Muscle of back (tissue), 13 donors: ENCODE measurements at places on chromosomes 1 and 21. TPM values are rescaled to one million over a fixed set of nuclear protein-coding genes. Genes with fewer than 3 reads are reported as not detected.

DNA sequence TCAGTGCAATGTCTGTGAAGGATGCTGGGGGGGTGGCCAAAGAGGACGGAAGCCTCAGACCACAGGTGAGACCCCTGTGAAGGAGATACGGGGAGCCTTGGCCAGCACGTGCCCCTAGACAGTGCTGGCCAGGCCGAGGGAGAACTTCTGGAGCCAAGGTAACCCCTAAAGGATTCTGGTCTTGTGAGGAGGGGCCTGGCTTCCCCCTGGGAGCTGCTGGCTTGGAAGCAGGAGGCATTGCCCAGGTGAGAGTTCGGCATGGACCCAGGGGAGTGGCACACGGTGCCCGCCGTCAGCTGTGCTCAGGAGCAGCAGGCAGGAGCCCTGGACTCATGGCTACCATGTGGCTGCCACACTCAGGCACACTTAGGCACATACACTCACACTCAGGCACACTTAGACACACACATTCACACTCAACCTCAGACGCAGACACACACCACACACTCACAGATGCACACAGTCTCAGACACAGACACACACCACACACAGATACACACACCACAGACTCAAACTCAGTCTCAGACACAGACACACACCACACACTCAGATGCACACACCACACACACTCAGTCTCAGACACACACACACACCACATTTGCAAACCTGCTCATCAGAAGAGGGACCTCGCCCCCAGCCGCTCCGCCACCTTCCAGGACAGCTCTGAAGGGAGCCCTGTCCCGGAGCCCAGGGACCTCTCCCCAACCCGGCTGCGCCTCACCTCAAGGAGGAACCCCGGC is 1.1 kb upstream of the COL6A2 start:
- DNase-seq = peak; percentile 49

- no peak for DNase-seq
Measured at GRCh38 chr1:230787471-230787870, 40.3 kb downstream of the CAPN9 start.

DNA sequence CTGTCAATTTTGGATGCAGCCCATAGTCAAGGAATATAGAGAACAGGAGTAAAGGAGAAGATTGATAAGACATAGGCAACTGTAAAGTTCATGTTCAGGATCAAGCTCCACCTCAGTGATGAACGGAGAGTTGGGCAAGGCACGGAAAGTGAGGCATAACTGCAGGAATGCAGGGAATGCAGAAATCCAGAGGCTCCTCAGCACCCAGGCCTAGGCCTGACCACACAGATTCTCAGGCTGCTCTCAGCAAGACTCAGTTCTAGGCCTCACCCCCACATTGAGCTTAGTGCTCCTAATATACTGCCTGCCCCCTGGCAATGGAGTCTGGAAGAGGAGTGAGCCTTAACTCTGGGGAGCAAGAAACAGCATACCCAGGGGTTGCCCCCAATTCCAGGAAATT is 36.3 kb upstream of the S1PR1 start:
- DNase-seq = peak; percentile 83

DNA sequence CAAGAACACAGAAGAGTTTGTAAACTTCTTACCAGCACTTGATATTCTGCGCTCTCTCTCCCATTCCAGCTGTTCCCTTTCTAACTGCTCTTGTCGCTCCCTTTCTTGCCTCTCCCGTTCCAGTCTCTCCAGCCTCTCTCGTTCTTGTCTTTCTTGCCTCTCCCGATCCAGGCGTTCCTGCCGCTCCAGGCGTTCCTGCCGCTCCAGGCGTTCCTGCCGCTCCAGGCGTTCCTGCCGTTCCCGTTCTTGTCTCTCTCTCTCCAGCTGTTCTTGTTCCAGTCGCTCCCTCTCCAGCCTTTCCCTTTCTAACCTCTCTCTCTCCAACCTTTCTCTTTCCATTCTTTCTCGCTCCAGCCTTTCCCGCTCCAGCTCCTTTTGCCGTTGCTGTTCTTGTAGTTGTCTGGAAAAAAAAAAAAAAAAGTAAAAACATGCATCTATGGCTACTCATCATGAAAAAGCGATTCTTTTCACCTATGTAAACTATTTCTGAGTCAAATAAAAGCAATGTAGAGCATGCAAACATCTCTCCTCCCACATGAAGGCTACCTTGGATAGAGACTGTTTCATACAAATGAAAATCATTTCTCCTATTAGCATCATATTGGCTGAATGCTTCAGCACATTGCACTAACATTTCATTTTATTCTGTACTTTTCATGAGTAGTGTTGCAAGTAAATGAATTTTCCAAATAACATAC is 91.5 kb upstream of the LBR start:
- DNase-seq = no peak

DNA sequence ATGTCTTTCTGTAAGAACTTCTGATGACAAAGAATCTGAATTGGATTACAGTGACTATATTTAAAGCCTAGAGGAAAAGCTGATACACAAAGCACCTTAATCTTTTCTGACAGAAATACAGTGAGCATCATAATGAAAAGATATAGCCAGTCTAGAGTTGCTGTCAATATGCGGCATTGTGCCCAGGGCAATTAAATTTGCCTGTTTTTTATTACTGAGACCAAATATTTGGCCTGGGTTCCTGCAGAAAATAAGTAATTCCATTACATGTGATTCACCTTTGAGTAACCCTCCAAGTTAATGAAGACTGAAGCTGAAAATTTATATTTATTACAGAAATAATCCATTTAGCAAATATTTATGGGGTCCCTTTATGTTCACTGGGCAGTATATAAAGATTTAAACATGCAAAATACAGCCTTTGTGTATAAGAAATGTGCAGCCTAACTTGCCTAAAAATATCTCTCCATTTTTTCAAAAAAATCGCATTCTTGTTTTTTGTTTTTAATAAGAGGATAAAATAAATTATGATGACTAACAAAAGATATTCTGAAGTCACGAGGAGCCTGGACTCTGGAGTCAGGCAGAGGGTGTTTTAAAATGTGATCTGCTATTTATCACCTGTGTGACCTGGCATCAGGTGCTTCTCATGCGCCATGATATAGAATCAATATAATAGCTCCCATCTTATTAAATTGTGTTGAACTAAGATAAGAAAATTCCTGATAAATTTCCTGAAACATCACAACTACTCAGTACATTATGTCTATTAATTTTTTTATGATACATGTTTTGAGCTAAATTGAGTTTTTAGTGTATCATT is 83.6 kb downstream of the SGIP1 start:
- DNase-seq = no peak

DNA sequence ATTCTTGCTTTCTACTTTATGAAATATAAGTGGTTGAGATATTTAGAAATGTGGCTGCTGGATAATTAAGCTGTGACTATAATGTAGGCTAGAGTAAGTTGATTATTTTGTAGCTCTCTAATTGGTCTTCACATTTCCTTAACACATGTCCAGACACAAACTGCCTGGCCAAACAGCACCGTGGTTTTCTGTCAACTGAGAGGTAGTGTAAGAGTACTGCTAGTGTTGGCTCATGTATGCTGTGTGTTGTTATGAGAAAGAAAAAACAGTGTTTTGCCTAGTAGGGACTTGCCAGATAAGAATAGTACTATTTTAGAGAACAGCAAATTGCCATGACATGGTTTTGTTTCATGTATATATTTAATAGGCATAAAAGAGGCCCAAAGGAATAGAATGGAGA is 37.1 kb downstream of the TMED5 start:
- DNase-seq = no peak

GRCh38 chr1:214957330-214958137 is 125.0 kb upstream of the KCNK2 start:
- no peak for DNase-seq

DNA sequence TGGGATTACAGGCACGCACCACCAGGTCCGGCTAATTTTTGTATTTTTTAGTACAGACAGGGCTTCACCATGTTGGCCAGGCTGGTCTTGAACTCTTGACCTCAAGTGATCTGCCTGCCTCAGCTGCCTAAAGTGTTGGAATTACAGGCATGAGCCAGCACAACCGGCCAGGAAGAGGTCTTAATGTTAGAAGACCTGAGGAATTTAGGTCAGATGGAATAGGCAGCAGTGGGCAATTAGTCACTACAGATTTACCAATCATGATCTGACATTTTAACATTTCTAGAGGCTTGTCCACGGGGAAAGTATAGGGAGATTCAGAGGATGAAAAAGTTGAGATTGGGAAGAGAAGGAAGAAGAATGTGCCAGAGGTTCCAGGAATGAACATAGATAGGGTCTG is 8.9 kb upstream of the APP start:
- no peak for DNase-seq

- no peak for DNase-seq
Measured at GRCh38 chr1:18557621-18558465, 72.8 kb upstream of the PAX7 start.

- no peak for DNase-seq
Measured at GRCh38 chr1:227915564-227916553, 31.9 kb downstream of the WNT9A start.

FLG2 gene
- polyA plus RNA-seq = 0.03 TPM

SCAMP3 gene
- polyA plus RNA-seq = 50.0 TPM

DISP1 gene
- polyA plus RNA-seq = 10.4 TPM

DEPDC1 gene
- polyA plus RNA-seq = 6.5 TPM

CD52 gene
- polyA plus RNA-seq = 2.5 TPM

RIPK4 gene
- polyA plus RNA-seq = 0.15 TPM
